CD4-positive, alpha-beta T cell treated with Interleukin-1 beta for 1 hour (primary cell): ENCODE measurements at places on chromosomes 13 and 19.
A peak's percentile ranks its signal among the peaks of the same experiment; 100 is the strongest.

GRCh38 chr13:99656092-99656745 is 154.9 kb downstream of the TM9SF2 start:
- DNase-seq = peak; percentile 85

DNA sequence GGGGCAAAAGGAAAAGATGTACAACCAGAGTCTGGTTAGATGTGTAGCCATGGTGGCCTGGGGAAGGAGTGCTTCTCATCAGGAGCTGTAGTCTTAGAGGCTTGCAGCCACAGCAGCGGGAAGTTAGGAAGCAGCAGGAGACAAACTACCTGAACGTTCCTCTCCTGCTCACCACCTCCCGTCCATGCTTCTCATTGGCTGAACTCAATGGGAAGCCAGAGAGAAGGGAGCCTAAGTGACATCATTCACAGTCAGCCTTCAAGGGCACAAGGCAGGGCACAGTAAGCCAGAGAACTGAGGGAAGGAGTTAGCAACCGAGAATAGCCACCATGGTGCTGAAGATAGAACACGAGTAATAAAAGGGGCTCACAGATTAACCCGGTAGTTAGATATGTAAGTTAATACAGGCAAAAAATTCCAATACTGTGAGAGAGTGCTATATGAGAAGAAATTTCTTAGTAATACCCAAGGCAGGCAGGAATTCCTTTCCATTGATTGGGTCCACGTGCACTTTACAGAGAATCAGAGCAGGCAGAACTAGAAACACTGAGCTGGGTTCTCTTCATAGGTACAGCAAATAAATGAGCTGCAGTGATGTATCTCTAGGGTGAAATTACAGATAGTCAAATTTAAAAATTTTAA is 391.5 kb upstream of the DACH1 start:
- no peak for DNase-seq

DNA sequence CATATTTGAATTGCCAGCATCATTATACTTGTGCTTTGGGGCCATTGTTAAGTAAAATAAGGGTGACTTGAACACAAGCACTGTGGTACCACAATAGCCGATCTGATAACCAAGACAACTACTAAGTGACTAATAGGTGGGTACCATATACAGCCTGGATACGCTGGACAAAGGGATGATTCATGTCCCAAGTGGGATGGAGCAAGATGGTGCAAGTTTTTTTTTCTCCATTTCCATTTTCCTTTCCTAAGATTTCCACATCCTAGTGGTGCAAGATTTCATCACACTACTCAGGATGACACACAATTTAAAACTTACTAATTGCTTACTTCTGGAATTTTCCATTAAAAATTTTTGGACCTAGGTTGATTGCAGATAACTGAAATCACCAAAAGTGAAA is 15.1 kb downstream of the BRCA2 start:
- DNase-seq = no peak

DNA sequence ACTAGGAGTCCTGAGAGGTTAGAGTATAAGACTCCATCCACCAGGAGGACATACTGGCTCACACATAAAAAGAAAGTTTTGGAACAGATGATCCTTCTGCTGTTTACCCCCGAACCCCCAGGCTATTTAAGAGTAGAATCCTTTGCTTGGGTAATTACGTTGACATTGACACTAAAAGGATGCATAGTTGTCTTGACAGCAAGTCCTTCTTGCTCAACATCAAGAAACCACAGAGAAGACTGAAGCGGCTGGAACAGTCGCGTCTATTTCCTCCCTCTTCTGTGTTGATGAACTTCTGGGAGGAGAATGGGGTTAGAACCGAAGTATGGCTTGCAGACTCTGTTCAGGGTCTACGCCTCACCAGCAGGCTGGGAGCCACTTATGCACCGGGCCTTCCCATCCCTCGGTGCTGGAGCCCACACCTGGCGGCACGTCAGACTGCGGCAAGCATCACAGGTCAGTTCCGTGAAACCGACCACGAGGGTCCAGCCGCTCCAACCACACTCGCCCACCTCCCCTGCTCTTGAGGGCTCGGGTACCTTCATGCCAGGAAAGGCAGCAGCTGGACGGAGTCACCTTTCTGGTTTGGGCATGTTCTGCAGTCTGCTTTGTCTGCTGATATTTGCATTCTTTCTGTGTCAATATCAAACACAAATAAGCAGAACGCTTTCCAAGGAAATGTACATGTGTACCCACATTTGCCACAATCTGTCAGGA is 42.4 kb upstream of the RANBP3 start:
- no peak for DNase-seq

- no peak for DNase-seq
Observed at GRCh38 chr13:98768522-98768921, 16.1 kb upstream of the SLC15A1 start.
